ENCODE measurements at places on chromosomes 12 and 14.

GRCh38 chr14:103022685-103023044 lies 34.7 kb downstream of the CDC42BPB start:
- no peak for DNase-seq

DNA sequence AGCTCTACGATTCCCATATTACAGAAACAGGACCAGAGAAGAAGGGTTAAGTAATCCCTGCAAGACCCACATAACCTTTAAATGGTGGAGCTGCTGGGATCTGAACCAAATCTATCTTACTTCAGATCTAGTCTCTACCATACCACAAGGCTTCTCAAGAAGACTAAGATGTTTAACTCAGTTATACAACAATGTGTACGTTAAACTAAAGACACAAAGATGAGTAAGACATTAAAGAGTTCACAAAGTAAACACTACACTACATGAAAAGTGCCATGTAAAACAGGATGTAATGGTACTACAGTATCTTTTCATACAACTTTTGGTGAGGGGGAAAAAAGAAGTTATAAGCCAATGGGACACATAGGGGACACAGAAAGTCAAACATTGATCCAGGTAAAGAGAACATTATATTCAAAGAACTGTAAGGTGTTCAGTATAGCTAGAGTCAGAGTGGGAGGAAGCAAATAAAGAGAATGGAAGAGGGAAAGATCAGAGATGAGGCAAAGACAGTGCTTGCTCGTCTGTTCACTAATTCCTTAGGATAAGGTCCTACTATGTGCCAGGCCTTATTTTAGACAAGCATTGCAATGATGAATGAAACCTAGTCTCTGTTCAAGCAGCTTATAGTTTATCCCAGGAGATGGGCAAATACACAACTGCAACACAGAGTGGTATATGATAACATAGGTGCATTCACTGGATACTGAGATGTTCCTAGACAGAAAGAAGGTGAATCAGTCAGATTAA lies 7.7 kb downstream of the TMED10 start:
- no peak for DNase-seq

DNA sequence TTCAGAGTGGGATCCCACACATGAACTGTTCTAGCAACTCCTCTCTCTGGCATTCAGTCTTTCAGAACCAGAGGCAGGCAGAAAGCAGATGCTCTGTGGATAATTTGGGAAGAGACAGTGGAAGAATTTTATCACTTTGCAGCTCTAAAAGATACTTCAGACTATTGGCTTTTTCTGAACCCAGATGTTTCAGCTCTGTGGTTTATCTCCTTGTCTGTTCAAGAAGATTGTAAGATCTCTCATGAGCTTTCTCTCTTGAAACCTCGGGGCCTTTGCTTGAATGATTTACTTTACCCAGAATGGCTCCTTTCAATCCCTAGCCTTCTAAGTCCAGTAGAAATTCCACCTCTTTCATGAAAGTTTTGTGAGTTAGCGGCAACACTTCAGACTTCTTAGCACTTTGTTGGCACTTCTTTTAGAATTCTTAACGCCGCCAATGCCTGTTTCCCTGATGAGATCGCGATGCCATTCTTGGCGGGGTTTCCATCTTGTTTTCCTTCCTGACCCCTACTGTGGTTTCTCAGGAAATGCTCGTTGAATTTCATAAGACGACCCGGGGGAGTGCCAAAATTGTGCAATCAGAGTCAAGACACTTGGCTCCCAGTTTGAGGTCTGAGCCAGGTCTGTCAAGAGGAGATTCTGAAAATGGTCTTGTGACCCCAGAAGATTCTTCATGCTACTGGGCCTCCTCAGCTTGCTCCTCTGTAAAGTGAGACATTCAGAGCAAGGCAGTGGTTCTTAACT lies 107.0 kb upstream of the PRICKLE1 start:
- DNase-seq: no peak

DNA sequence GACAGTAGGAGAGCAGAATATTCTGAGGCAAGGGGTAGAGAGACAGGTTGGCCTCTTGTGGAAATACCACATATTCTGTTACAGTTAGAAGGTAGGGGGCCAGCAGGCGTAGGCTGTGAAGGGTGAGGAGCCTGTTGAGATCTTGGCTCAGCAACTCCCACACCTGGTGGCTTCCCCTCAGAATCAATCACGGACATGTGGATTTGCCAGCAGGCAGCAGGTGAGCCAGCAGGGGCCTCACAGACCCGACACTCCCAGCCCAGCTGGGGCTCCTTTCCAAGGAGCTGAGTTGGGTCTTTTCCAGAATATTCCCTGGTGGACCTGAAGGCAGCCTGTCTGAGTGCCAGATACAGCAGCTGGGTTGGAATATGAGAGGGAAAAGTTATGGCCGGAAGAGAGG lies 150.0 kb upstream of the CRY1 start:
- no peak for DNase-seq

DNA sequence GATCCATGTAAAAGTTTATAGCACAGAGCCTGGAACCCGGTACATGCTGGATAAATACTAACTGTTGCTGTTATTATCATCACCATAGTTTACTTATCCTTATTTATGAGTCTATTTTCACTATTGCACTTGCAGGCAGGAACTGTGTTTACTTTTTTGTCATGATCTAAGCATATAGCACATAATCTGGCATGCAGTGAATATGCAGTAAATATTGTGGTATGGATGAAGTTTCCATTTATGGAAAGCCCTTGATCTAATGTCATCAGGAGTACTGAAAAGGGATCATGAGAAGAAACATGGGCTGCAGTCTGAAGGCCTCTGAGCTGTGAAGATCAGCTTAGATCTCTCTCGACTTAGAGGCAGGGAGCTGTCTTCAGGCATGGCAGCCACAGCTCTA lies 91.6 kb downstream of the KCNK13 start:
- DNase-seq: no peak

- peak; percentile 57 for DNase-seq
Observed at GRCh38 chr14:68970038-68970612, 9.0 kb downstream of the ACTN1 start.

- no peak for DNase-seq
Observed at GRCh38 chr12:10448236-10448635, 4.9 kb downstream of the KLRC1 start.

GRCh38 chr12:115481141-115481540 lies 796.4 kb downstream of the MED13L start:
- DNase-seq: no peak

- no peak for DNase-seq
Observed at GRCh38 chr12:129772501-129773493, 131.0 kb downstream of the TMEM132D start.

GRCh38 chr12:57087010-57087690 lies 1.8 kb upstream of the NAB2 start:
- peak; percentile 94 for DNase-seq

- DNase-seq: no peak
Observed at GRCh38 chr14:93150227-93151208, 34.2 kb downstream of the MOAP1 start.

- DNase-seq: no peak
Observed at GRCh38 chr14:38206689-38207376, 871 bp upstream of the SSTR1 start.

- DNase-seq: no peak
Observed at GRCh38 chr12:11497995-11498394, 102.6 kb upstream of the PRB2 start.

DNA sequence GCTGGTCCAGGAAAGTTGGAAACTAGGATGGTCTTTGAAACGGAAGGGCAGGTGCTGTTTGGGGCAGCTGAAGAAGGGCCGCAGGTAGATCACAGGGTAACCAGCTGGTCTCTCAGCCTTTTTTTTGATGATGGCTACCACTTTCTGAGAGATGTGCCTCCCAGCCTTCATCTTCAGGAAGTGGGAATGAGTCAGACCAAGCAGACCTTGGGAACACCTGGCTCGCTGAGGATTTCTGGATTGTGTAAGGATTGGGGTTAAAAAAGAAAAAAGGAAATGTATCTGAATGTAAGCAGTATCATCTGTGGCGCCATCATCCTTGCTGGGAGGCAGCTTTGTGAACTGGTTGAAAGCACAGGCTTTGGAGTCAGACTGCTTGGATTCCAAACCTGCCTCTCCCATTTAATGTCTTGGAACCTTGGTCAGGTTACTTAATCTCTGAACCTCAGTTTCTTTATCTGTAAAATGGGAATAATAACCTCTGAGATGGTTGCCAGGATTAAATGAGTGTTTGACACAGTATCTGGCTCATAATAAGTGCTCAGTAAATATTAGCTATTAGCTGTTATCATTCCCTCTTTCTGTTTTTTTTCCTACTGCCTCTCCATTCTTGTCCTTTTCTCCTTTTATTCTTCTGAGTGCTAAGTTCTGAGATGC lies 1.7 kb downstream of the PRPF40B start:
- DNase-seq: no peak

DNA sequence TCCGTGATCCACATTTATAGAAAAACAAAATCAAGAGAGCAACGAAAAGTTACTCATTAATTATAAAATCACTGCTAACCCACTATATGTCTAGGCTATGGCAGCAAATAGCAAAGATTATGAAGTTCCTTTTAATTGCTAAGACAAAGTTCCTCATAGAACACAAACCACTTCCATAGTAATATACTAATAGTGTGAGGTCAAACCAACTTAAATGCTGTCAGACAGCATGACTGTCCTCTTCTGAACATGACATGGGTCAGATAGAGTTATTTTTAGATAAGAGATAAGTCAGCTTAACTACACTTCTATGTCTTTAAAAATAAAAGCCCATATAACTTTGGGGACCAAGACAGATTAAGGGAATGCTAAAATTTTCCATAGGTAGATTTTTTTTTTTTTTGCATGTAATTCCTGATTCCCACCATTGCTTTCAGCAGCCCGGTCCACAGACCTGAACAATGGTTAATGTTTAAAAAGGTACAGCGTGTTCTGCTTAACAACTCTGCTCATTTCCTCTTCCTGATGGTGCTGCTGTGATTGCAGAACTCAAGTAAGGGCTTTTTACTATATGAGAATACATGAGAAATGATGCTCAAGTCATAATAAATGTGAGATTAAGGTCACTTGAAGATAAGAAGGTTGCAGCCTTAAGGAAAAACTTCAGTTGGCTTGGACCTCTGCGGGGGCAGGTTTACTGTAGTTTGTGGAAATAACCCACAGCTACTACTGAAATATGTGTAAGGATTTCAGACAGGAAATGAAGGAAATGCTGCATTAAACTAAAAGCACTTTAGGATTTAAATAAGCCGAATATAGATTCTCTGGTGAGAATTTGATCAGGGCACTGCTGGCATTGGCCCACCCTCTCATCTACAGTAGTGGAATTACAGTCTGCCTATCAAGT lies 37.7 kb upstream of the DUSP6 start:
- DNase-seq: no peak
